RWPE2 (cell line): ENCODE measurements at places on chromosomes 1 and 21.

DNA sequence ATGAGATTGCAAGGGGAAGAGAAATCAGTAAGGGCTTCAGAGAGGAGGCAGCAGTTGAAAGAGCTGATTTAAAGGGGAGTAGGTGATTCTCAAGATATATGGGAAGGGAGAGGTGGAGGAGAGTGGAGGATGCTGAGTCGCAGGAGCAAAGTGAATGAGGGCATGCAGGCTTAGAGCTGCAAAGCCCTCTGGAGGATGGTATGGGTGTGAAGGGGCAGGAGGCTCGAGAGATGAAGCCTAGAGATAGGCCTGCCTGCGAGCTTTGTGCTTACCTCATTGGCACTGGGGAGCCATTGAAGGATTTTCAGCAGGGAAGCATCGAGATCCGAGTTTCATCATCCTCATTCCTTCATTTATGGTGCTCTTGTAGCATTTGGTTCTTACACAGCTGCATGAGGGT is 15.8 kb upstream of the SH2D2A start:
- no peak for DNase-seq

GRCh38 chr1:19651141-19651737 is 7.1 kb downstream of the NBL1 start:
- DNase-seq, result no peak

DNA sequence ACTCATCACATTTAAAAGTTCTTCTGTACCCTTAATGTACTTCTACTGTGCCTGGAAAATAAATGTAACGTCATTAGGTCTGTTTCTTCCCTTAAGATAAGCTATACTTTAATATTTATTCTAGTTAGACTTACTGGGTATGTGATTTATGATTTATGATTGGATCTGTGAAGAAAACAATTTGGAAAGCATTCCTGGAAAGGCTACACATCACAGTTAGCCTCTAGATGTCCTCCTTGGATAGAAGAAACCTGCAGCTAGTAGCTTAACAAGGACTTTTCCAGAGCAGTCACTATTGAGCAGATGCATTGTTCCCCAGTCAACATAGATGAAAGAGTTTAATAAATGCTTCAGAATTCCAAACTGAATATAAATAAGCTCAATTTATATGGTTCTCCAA is 22.2 kb upstream of the ABL2 start:
- no peak for DNase-seq

- DNase-seq, result no peak
These were observed 25.4 kb upstream of the LMX1A start for GRCh38 chr1:165381745-165382505.

GRCh38 chr1:17930635-17931034 is 175.5 kb downstream of the ACTL8 start:
- DNase-seq, result no peak

GRCh38 chr1:13888351-13888986 is 188.5 kb downstream of the PRDM2 start:
- DNase-seq, result no peak

- no peak for DNase-seq
These were observed 210.9 kb downstream of the TRABD2B start for GRCh38 chr1:47786316-47786715.

DNA sequence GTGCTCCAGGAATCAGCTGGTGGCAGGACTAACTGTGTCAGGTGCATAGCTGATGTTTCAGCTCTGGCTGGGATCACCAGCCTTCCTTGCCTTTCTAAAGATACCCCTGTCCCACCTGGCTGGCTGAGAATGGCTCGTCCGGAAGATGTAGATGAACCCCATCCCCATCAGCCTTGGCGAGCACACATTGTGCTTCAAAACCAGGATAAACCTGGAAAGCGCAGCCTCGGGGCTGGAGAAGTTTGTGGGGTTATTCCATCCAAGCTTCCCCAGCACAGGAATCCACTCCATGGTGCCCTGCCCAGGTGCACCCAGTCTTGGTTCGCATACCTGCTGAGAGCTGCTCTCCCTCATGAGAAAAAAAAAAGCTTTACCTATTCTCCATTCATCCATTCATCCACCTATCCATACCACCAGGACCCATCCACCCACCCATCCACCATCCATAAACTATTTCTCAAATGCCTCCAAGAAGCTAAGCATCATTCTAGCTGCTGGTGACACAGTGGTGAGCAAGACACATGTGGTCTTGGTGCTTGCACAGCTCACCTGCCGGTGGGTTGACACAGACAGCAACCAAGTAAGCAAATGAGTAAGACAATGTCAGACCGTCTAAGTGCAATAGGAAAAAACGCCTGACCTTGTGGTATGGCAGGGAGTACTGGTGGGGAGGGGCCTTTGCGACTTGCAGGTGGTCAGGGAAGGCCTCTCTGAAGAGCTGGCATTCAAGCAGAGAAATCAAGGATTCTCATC is 94.0 kb downstream of the DMRTB1 start:
- peak; percentile 37 for DNase-seq

- DNase-seq, result no peak
These were observed 20.7 kb downstream of the PLEKHA6 start for GRCh38 chr1:204338997-204339396.

DNA sequence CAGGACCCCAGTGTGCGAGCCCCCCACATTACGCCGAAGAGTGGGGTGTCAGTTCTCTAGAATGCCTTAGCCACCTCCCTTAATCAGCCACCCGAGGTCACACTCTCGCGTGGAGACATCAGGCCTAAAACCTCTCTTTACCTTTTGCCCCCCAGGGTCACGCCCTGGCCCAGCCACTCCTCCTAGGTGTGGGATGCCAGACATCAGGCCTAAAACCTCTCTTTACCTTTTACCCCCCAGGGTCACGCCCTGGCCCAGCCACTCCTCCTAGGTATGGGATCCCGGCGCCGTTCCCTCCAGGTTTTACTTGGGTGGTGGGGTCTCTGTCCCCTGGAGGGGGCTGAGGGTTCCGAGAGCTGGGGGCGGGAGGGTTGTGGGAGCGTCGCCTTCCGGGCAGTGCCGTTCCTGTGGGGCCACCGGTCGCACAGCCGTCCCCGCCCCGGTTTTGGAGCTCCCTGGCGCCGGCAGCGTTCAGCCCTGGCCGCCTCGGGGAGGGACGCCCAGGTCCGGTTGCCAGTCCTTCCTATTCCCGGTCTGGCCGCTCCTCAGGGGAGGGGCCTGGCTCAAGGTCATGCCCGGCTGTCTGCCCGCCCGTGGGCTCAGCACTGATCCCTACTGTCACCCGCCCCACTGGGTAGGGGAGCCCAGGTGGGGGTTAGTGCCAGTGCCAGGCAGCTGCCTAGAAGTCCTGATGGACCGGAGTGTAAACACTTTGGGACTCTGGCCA is 882 bp downstream of the VPS13D start:
- no peak for DNase-seq
